ENCODE measurements at places on chromosomes 2 and 18.

GRCh38 chr2:182444170-182444569 is 17.3 kb upstream of the PDE1A start:
- DNase-seq, result no peak

DNA sequence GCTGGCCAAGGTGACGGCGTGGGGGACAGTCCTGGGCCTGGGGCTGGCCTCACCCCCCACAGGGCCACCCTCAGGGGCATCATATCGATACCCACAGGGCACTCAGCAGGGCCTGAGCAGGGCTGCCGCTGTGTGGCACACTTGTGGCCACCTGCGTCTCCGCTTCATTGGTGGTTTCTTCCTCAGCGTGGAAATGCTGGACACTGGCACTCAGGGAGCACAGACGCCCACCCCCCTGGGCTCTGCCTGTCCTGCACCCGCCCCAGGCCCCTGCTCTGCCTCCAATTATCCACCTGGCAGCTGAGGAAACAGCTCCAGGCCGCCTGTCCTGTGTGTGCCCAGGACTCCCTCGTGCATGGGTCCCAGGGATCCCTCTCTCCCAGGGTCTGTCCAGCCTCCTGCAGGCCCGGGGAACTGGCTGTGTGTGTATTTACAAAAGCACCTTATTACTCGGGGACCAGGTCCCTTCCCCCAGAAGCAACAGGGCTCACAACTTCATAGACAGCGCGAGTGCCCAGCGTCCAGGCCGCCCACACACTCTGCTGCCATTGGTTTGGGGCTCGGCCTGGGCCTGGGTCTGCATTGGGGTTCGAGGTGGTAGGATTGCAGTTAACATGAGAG is 13.1 kb downstream of the CROCC2 start:
- no peak for DNase-seq

- DNase-seq, result no peak
These were observed 515.0 kb downstream of the PARD3B start for GRCh38 chr2:205060269-205060668.

DNA sequence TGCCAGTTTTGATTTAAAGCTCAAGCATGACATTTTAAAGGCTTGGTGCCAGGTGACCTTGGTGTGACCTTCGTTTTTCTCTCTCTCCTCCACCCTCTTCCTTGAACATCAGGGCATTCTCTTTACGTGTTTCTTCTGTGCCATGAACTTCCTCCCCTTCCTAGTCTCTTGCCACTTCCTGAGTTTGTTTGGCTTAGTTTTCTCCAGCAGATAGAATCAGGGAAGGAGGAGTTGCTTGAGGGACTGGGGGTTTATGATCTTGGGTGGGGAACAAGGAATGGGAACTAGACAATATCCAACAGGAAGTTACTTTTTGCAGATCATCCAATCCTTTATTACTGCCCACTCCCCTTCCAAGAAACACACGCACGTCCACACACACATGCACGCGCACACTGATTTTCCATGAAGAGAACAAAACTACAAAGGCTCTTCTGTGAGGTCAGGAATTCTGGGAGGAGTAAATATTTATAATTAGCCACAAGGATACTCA is 210.6 kb upstream of the EPAS1 start:
- no peak for DNase-seq

- no peak for DNase-seq
These were observed 842.1 kb upstream of the FANCL start for GRCh38 chr2:59083075-59083828.

GRCh38 chr18:75421656-75422055 is 5.8 kb downstream of the SMIM21 start:
- DNase-seq, result no peak

- DNase-seq, result no peak
These were observed 514.8 kb upstream of the MYT1L start for GRCh38 chr2:2845806-2846315.
